ENCODE measurements at places on chromosomes 5 and 9. TPM values are rescaled to one million over a fixed set of nuclear protein-coding genes. Genes with fewer than 3 reads are reported as not detected.

The GPR150 gene
- 0.37 TPM for total RNA-seq

The LIX1 gene
- total RNA-seq: not detected

The LCN6 gene
- not detected for total RNA-seq

The SLC22A4 gene
- not detected for total RNA-seq

The PCDHB5 gene
- total RNA-seq: not detected

The CCDC183 gene
- 2.3 TPM for total RNA-seq

The EGR1 gene
- total RNA-seq: 19.0 TPM

The IL13 gene
- 0.84 TPM for total RNA-seq

The PPP2R2B gene
- total RNA-seq: 16.7 TPM

GRCh38 chr9:97390791-97391406, 21.0 kb upstream of the TDRD7 start:
- no peak overlapping the region for H3K4me3 ChIP-seq
- no peaks in the 10 kb centered on the region for H3K36me3 ChIP-seq
- no peaks in the 10 kb centered on the region for H3K27me3 ChIP-seq
- H3K27ac ChIP-seq: no peak overlapping the region

DNA sequence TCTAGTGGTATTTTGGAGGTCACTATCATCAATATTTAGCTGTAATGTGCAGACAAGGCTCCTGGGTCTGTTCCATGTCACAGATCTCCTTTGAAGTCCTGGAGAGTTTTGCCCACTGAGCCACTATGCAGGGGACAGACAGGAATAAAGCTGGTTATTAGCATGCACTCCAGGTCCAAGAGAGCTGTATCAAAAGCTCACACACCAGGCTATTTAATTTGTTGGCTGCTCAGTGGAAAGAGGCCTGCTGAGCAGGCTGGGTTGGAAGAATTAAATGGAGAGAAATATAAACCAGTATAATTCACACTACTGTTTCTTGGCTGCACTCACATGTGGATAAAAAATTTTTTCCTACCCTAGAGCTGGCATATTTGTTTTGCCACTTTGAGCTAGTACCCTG, 113.8 kb upstream of the TAF11L2 start:
- no peak for DNase-seq
- H3K36me3 ChIP-seq: no peaks in the 10 kb centered on the region
- H3K4me3 ChIP-seq: no peak overlapping the region
- no peak overlapping the region for H3K27ac ChIP-seq

DNA sequence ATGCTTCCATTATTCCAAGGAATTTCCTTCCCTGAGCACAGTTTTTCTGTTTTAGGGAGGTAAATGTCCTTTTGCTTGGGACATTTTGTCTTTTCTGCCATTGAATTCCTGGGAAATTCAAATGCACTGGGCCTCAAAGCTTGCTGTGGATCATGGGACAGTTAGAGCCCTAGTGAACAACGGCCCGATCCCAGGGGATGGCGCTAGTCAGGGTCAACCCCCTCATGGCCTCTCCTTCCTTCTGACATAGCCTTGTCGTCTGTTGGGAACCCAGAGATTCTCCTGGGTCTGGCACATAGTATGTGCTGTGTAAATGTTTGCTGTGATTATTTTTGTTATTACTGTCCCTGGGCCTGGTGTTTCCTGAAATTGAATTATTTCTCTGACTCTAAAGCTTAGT, 30.7 kb upstream of the COL15A1 start:
- peaks cover 3% of the 10 kb centered on the region for H3K27me3 ChIP-seq
- no peaks in the 10 kb centered on the region for H3K36me3 ChIP-seq
- H3K4me3 ChIP-seq: no peak overlapping the region
- DNase-seq: no peak
- no peak overlapping the region for H3K27ac ChIP-seq

DNA sequence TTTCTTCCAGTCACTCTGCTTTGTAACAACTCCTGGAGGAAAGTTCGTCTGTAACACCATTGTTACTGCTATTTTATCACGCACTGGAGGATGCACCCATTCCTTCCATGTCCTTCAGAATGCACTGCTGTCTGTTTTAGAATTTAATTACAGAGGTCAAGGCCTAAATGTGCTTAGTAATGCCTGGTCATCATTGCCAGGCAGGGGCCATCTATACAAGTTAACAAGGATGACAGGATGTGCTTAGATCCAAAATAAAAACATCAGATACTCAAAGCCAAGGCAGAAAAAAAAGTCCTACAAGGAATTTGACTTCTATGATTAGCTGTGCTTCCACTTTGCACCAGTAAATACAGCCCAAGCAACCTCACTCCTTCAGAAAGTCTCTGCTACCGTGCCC, 371.4 kb downstream of the SEMA5A start:
- H3K4me1 ChIP-seq: no peaks in the 10 kb centered on the region
- no peak overlapping the region for H3K4me3 ChIP-seq
- H3K27ac ChIP-seq: no peak overlapping the region
- H3K36me3 ChIP-seq: no peaks in the 10 kb centered on the region
- H3K27me3 ChIP-seq: no peaks in the 10 kb centered on the region
- DNase-seq: no peak

DNA sequence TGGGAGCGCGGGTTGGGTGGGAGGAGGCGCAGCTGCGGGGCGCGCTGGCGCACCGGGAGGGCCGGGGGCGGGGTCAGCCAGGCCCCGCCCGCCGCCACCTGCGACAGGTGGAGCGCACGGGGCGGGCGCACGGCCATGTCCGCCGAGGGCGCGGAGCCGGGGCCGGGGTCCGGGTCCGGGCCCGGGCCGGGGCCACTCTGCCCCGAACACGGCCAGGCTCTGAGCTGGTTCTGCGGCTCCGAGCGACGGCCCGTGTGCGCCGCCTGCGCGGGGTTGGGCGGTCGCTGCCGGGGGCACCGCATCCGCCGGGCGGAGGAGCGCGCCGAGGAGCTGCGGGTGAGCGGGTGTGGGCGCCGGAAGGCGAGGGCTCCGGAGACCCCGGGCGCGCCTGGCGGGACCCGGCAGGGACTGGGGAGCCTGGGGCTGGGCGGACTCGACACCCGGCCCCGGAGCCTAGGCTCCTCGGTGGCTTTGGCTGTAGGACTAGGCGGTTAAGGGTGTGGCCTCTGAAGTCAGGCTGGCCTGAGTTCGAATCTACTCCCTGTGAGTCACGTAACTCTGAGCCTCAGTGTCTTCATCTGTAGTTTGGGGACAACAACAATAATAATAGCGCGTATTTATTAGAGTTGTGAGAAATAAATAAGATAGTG, at the start of gene BSPRY:
Gene BSPRY, plus strand, starts transcription at position 97 of the 650 bp plus-strand sequence. Its CDS starts 39 bp downstream, at position 136.
- no peaks in the 10 kb centered on the region for H3K36me3 ChIP-seq
- H3K27ac ChIP-seq: no peak within 1 kb of the TSS
- H3K4me3 ChIP-seq: peak within 1 kb of the TSS; percentile 66
- H3K27me3 ChIP-seq: peaks cover 21% of the 10 kb centered on the region
- H3K4me1 ChIP-seq: peaks cover 16% of the 10 kb centered on the region

- no peaks in the 10 kb centered on the region for H3K4me1 ChIP-seq
- no peak for DNase-seq
- H3K27me3 ChIP-seq: peaks cover 10% of the 10 kb centered on the region
- H3K36me3 ChIP-seq: no peaks in the 10 kb centered on the region
- no peak overlapping the region for H3K27ac ChIP-seq
- no peak overlapping the region for H3K4me3 ChIP-seq
Measured at GRCh38 chr5:140609126-140609525, 23.8 kb downstream of the CD14 start.

DNA sequence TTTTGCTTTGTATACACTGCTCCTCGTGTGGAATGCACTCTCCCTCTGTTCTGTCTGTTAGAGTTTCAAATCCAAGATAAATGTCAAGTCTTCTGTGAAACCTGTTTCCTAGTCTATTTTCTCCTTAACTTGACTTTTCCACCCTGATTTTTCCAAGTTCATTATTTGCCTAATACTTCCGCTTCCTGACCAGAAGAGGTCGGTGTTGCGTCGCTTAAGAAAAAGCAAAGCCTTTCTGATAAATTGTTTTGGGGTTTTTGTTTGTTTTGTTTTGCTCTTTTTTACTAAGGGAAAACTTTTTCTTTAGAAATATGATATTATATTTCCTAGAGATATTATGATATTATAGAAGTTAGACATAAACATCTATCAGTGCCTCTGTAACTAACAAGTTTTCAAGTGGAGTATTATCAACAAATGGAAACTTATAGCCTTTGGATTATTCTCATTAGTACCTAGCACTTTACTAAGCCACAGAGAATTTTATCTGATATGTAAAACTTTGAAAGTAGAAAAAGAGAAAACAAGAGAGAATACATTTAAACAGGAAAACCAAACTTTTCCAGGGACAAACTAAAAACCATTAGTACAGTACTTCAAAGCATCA, 55.8 kb downstream of the PHAX start:
- no peak overlapping the region for H3K27ac ChIP-seq
- no peaks in the 10 kb centered on the region for H3K4me1 ChIP-seq
- no peaks in the 10 kb centered on the region for H3K27me3 ChIP-seq
- no peaks in the 10 kb centered on the region for H3K36me3 ChIP-seq

- no peaks in the 10 kb centered on the region for H3K36me3 ChIP-seq
- no peak overlapping the region for H3K4me3 ChIP-seq
- no peak for DNase-seq
- no peak overlapping the region for H3K27ac ChIP-seq
- no peaks in the 10 kb centered on the region for H3K27me3 ChIP-seq
Measured at GRCh38 chr9:18707489-18708205, 233.7 kb downstream of the ADAMTSL1 start.

DNA sequence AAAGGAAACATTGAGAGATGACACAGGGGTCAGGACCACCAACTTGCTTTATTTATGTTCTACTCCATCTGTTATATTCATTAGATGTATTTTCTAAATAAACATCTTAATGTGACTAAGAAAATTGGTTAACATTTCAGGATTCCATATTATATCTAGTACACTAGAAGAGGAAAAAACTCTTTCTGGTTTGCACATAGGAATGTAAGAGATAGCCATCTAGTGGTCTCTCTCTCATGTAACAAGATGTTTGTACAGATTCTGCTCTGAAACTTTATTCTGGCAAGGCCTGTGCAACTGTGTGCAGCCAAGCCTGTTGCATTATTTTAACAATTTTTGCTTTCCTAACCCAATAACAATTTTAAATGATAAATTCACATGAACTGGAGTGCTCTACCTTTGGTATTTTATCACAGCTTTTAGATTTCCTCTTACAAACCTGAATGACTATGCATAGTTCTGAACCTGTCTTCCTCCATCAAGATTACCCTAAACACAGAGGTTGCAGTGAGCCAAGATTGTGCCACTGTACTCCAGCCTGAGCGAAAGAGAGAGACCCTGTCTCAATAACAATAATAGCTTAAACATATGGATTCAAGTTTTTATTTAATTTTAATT, 148.2 kb downstream of the GIN1 start:
- DNase-seq: peak; percentile 22
- no peaks in the 10 kb centered on the region for H3K27me3 ChIP-seq
- H3K4me3 ChIP-seq: no peak overlapping the region
- no peak overlapping the region for H3K27ac ChIP-seq

- H3K36me3 ChIP-seq: no peaks in the 10 kb centered on the region
- no peaks in the 10 kb centered on the region for H3K4me1 ChIP-seq
- no peak for DNase-seq
- peaks cover 5% of the 10 kb centered on the region for H3K27me3 ChIP-seq
- no peak overlapping the region for H3K27ac ChIP-seq
- H3K4me3 ChIP-seq: no peak overlapping the region
Measured at GRCh38 chr5:143760131-143760505, 51.8 kb upstream of the HMHB1 start.

GRCh38 chr5:139806726-139807646, 11.4 kb downstream of the PSD2 start:
- H3K27ac ChIP-seq: no peak overlapping the region
- no peaks in the 10 kb centered on the region for H3K27me3 ChIP-seq
- DNase-seq: no peak
- H3K4me1 ChIP-seq: no peaks in the 10 kb centered on the region

GRCh38 chr5:132272311-132273210, 15.1 kb downstream of the PDLIM4 start:
- no peaks in the 10 kb centered on the region for H3K4me1 ChIP-seq
- H3K36me3 ChIP-seq: no peaks in the 10 kb centered on the region
- H3K27ac ChIP-seq: no peak overlapping the region
- DNase-seq: peak; percentile 38
- no peak overlapping the region for H3K4me3 ChIP-seq

DNA sequence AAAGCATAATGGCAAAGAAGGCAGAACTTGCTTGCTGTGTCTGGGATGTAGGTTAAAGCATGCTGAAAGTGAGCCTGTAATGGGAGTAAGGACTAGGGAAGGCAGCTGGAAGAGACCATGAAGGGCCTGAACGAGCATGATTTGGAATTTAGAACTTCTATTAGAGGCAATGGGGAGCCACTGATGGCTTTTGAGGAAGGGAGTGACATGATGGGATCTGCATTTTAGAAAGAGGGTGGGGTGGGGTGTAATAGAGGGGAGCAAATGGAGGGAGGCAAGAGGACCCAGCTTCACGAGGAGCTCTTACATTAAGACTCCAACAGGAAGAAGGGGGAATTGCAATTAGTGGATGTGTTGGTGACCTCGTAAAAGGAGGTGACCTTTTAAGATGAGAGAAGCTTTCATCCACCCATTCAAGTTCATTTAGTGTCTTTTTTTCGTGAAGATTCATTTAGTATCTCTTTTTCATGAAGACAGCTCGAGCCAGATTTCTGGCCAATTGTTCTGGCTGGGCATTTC, 13.6 kb upstream of the GABRP start:
- H3K36me3 ChIP-seq: no peaks in the 10 kb centered on the region
- H3K27me3 ChIP-seq: no peaks in the 10 kb centered on the region
- DNase-seq: no peak
- no peak overlapping the region for H3K4me3 ChIP-seq
- H3K4me1 ChIP-seq: no peaks in the 10 kb centered on the region
- H3K27ac ChIP-seq: no peak overlapping the region

GRCh38 chr5:120452471-120452870, 11.6 kb upstream of the PRR16 start:
- no peaks in the 10 kb centered on the region for H3K4me1 ChIP-seq
- no peaks in the 10 kb centered on the region for H3K27me3 ChIP-seq
- DNase-seq: no peak

GRCh38 chr5:154301726-154302125, 111.2 kb downstream of the GALNT10 start:
- H3K4me3 ChIP-seq: no peak overlapping the region
- H3K36me3 ChIP-seq: peaks cover 51% of the 10 kb centered on the region
- no peak overlapping the region for H3K27ac ChIP-seq
- no peaks in the 10 kb centered on the region for H3K4me1 ChIP-seq
- DNase-seq: no peak

DNA sequence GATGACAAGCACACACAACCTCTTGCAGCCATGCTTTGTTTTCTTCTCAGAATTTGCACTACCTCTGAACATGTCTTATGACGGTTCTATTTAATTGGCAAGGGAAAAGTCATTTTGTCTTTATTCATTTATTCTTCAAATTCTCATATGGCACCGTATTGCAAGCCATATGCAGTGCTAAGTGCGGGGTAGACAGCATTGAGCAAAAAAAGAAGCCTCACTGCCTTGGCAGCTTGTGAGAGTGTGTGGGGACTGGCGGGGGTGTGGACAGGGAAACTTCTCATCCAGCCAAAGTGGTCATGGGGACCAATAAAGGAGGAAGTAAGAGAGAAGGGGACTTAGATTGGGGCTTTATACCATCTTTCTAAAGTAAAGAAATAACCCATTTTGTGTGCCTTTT, 160.0 kb downstream of the CDH12 start:
- no peak overlapping the region for H3K27ac ChIP-seq
- DNase-seq: no peak
- no peaks in the 10 kb centered on the region for H3K36me3 ChIP-seq
- no peaks in the 10 kb centered on the region for H3K4me1 ChIP-seq

- no peaks in the 10 kb centered on the region for H3K27me3 ChIP-seq
- H3K4me1 ChIP-seq: no peaks in the 10 kb centered on the region
- H3K4me3 ChIP-seq: no peak overlapping the region
- no peak for DNase-seq
Measured at GRCh38 chr5:107698286-107698685, 27.5 kb upstream of the EFNA5 start.
